ENCODE measurements at places on chromosomes 12 and 14.

DNA sequence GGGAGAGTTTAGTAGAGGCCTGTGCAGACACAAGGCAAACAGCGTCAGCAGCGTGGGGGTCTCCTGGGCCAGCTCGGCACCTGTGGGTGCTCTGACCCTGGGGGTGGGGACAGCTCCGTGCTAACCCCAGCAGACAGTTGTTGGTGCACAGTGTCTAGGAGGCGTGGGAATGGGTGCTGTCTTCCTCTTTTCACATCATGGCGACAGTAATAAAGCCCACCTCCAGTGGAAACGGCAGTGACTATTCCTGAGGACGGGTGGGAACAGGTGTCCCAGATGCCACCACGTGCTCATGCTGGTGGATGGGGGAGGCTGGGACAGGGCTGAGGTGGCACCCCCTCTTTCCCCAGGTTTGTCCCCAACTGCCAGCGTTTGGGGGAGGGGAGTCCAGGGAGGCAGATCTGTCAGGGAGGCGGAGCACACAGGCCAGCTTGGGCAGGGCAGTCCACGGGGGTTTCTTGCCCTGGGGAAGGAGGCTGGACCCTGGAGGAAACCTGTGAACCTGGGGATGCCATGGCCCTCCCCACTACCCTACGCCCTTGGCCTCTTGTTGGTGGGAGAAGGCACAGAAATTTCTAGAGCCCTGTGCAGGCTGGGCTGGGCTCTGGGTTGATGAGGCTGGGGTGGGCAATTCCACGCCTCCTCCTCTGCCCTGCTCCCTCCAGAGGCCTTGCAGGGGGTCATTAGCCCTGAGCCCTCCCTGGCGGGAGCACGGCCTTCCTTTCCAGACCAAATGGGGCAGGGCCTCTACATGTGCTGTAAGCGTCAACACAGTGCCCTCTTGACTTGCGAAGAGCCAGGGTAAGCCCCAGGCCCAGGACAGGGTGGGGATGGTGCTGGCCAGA, 3.8 kb downstream of the ZBTB42 start:
- DNase-seq: no peak

DNA sequence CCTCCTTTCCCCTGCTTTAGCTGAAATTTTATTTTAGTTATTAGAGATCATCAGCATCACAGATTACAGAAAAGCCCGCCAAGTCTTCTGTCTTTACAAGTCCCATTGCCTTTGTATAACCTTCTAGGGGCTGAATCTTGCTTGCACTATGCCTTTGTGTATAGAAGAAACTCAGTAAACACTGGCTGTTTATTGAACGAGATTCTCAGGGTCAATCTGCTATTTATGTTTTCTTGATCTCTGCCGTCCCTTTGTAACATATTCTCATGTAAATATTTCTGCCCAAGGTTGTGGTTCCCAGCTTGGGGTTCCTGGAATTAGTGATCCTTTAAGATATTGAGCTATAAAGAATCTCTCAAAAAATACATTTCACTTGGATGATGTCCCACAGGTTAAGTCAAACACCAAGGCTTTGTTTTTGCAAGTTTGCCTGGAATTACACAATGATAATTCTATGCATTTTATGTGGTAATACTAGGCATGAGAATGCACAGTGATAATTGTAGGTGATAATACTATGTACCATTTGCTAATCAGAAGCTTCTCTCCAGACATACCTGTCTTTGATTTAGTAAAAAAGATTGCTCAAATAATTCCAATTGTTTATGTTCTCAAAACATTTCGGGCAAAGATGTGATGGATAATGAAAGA, 40.6 kb upstream of the FGF6 start:
- no peak for DNase-seq

- no peak for DNase-seq
Observed at GRCh38 chr14:66105815-66106214, 380.4 kb upstream of the CCDC196 start.

GRCh38 chr14:48563489-48563888, 888.1 kb upstream of the MDGA2 start:
- no peak for DNase-seq

- no peak for DNase-seq
Observed at GRCh38 chr12:19712041-19712440, 272.7 kb downstream of the AEBP2 start.

GRCh38 chr12:2256915-2257314, 204.1 kb downstream of the CACNA1C start:
- no peak for DNase-seq

DNA sequence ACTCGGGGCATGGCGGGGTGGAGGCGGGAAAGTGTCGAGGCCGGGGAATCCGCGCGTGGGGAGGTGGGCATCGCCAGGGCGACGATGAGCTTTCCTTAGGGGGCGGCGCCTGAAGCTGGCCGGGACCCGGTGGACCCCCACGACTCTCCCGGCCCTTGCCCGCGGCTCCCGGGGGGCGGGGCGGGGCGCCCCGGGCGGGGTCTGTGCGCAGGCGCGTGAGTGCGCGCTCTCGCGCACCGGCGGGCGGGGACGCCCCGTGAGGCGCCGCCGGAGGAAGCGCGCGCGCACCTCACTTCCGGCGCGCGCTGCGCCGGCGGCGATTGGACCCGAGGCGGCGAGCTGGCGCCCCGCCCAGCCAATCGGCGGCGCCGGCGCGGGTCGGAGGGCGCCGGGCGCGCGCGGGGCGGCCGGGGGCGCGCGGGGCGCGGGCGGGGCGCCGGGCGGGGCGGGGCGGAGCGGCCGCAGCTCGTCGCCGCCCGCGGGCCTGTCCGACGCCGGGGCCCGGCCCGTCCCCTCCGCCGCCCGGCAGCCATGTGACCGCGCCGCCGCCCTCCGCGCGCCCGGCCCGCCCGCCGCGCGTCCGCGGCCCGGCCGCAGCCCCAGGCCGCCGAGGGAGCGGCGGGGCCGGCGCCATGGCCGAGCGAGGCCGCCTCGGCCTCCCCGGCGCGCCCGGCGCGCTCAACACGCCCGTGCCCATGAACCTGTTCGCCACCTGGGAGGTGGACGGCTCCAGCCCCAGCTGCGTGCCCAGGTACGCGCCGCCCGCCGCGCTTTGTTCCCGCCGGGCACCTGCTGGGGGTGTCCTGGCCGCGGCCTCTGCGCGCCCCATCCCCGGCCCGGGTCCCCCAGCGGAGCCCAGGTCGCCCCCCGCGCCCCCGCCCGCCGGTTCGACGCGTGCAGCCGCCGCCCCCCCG, at the start of gene PACS2:
TSS of gene PACS2 (plus strand) at position 462 of the 914 bp plus-strand sequence. CDS start at position 633, 171 bp downstream.
- DNase-seq: peak; percentile 78

DNA sequence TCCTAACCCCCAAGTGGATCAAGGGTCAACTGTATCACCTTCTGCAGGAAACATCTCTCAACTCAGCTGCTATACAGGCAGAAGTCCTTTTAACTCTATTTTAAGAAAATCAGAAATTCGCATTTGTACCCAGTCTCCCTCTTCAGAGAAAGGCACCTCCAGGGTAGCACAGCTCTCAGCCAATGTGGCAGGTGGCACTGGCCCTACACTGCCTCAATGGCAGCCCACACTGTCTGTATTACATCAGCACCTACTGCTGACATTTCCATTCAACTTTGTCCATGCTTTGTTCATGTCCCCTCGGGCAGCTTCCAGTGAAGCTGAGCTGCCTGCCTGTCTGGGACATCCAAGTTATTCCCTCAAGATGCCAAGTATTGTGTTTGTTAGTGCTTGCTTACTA, 8.8 kb downstream of the SPTSSA start:
- no peak for DNase-seq

- DNase-seq: no peak
Observed at GRCh38 chr14:67680121-67680602, 5.7 kb upstream of the VTI1B start.

GRCh38 chr14:23119363-23120327, 590 bp upstream of the CEBPE start:
- no peak for DNase-seq

- DNase-seq: no peak
Observed at GRCh38 chr14:106062502-106063272, 536.3 kb downstream of the TMEM121 start.

GRCh38 chr14:52467515-52468266, 84.6 kb downstream of the TXNDC16 start:
- DNase-seq: no peak

GRCh38 chr12:124469193-124469888, 98.1 kb downstream of the NCOR2 start:
- no peak for DNase-seq

- no peak for DNase-seq
Observed at GRCh38 chr14:38278035-38278434, 22.1 kb upstream of the CLEC14A start.

DNA sequence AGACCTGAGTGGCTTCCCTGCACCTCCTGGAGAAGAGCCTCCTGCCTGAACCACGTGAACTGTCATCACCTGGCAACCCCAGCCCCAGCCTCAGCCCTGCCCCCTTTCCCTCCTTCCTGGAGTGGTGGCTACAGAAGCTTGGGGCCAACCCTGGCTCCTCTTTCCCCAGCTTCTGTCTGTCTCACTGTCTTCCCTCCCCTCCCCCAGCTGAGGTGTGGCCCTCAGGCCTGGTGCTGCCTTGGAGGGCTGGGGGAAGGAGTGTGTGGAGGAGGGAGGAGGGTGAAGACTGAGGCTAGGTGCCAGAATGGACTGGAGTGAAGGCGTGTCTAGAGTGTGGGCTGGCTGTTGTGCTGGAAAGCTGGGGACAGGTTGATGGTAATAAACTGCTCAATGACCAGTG, 9.7 kb downstream of the NFATC4 start:
- DNase-seq: no peak

DNA sequence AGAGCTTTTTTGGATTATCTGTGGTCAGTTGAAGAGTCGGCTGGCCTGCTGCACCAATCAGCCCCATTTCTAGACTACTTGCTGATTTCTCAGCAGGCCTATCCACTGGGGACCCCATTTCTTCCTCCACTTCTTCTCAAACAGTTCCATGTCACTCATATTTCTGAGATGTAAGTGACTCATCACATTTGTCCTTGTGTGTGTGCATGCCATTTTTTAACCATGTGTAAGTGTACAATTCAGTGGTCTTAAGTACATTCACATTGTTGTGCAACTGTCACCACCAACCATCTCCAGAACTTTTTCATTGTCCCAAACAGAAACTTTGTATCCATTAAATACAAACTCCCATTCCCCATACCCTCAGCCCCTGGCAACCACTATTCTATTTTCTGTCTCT, 14.2 kb downstream of the TMEM229B start:
- DNase-seq: no peak

DNA sequence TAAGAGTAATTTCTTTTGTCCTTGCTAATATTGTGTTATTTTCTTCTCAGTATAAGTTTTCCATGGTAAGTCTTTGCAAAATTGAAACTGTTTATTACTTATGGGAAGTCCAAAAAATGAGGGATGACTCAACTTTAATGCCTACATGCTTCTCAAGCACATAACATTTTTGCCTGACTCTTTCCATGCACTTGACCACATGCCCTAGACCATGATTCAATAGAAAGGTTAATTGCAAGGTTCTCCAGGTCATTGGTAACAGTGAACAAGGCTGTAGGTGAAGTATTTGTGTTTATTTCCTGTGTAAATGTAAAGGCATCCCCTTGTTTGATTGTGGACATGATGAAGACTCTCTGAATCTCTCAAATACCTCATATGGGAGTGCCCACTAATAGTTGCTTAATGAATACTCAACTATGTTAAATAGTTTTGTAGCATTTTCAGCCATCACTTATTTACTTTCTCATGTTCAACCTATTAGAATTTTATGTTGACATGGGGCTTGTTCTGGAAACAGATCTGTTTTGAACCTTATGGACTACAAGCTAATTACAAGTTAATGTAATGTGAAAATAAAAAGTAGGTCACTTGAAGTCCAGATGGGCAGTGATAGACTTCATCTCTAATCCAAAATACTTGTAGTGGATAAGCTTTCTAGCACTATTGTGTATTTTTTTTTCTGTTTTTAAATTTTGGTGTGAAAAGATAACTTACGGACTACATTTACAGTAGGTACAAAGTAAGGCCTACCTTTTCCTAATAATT, 131.7 kb downstream of the TMTC2 start:
- no peak for DNase-seq

- DNase-seq: no peak
Observed at GRCh38 chr14:99333841-99334635, 62.0 kb upstream of the BCL11B start.

- DNase-seq: no peak
Observed at GRCh38 chr12:14989790-14990189, 16.9 kb downstream of the PDE6H start.

DNA sequence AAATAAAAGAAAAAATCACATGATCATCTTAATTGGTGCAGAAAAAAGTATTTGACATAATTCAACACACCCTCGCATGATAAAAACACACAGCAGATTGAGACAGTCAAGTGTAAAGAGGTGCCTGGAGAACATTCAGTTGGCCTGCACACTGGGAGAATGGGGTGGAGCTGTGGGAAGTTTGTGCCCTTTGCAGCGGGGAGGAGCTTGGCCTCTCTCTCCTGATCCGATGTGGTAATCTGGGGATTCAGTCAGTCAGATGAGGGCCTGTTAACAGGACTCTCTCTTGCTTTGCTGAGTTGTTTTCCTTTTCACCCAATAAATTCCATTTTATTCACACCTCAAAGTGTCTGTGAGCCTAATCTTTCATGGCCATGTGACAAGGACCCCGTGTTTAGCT, 5.9 kb downstream of the SERPINA6 start:
- no peak for DNase-seq

DNA sequence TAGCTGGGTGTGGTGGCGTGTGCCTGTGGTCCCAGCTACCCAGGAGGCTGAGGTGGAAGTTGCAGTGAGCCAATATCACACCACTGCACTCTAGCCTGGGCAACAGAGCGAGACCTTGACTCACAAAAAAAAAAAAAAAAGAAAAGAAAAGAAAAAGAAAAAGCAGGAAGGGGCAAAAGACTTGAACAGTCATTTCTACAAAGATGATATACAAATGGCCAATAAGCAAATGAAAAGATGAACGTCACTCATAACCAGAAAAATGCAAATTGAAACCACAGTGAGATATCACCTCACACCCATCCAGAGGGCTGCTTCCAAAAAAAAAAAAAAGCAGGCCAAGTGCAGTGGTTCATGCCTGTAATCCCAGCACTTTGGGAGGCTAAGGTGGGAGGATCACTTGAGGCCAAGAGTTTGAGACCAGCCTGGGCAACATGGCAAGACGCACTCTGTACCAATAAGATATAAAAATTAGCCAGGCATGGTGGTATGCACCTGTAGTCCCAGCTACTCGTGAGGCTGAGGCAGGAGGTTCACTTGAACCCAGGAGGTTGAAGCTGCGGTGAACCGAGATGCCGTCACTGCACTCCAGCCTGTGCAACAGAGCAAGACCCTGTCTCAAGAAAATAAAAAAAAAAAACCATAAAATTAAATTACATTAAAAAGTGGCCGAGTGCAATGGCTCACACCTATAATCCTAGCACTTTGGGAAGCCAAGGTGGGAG, 20.5 kb downstream of the UBC start:
- DNase-seq: no peak

DNA sequence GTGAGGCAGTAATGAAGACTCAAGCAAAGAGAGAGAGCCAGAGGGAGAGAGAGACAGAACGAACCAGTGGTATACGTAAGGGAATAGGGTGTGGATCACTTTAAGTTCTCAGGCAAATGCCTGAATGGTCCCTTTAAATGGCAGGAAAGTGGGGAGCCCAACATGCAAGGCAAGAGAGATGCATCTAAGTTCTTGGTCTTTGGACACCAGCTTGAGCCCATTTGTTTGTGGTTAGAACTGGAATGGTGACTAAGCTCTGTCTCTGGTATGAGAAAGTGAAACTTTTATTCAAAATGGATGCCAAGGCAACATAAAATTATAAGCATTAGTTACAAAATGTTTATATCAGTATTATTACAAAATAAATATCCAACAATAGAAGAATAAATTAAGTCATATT, 192.2 kb upstream of the ALG10 start:
- DNase-seq: no peak
